GM23248 (cell line): ENCODE measurements at places on chromosomes 1 and 21. TPM values are rescaled to one million over a fixed set of nuclear protein-coding genes. Genes with fewer than 3 reads are reported as not detected.

CSF3R gene
- total RNA-seq, result not detected in 2 replicates

ANXA9 gene
- not detected in 2 replicates for total RNA-seq

PTPRU gene
- 16.8 and 18.0 TPM in 2 replicates for total RNA-seq

SLC26A9 gene
- not detected in 2 replicates for total RNA-seq

LRRC40 gene
- 18.8 and 24.1 TPM in 2 replicates for total RNA-seq

GUCA2A gene
- total RNA-seq, result not detected in 2 replicates

KLF17 gene
- 0.11 and 0.13 TPM in 2 replicates for total RNA-seq

LCE6A gene
- not detected in 2 replicates for total RNA-seq

CALML6 gene
- 0.11 and 0.51 TPM in 2 replicates for total RNA-seq

TMEM81 gene
- total RNA-seq, result 0.51 and 2.2 TPM in 2 replicates

KCNT2 gene
- total RNA-seq, result 0.32 and 0.76 TPM in 2 replicates

LCE1B gene
- total RNA-seq, result not detected in 2 replicates

LHX8 gene
- not detected in 2 replicates for total RNA-seq

DNA sequence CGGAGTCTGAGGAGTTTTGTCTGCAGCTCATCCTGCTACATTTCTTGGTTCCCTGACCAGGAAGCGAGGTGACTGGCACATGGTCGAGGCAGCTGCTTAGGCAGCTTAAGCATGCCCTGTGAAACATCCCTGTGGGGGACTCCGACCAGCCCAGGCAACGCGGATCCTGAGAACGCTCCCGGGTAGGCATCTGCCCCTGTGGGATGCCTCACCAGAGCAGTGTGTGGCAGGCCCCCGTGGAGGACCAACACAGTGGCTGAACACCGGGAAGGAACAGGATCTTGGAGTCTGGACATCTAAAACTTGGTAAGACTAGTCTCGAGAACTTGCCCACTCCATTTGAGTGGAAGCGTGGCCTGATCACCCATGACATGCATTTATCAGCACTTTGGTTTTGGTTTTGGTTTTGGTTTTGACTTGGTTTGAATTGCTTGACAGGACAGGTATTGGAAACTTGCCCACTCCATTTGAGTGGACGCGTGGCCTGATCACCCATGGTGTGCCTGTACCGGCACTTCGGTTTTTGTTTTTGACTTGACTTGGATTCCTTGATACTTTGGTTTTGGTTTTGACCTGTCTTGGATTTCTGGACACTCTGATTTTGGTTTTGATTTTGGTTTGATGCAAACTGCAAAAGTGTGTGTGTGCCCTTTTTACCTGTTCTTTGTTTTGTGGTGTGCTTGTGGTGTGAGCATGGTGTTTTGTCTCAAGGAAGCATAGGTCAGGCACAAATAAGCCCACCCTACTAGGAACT, 12.2 kb upstream of the NEK2 start:
- no peak for DNase-seq

GRCh38 chr1:91501523-91501851, 836 bp downstream of the CDC7 start:
- peak; percentile 73 for DNase-seq

- no peak for DNase-seq
These were observed 331.9 kb downstream of the NPHP4 start for GRCh38 chr1:5660141-5660935.

DNA sequence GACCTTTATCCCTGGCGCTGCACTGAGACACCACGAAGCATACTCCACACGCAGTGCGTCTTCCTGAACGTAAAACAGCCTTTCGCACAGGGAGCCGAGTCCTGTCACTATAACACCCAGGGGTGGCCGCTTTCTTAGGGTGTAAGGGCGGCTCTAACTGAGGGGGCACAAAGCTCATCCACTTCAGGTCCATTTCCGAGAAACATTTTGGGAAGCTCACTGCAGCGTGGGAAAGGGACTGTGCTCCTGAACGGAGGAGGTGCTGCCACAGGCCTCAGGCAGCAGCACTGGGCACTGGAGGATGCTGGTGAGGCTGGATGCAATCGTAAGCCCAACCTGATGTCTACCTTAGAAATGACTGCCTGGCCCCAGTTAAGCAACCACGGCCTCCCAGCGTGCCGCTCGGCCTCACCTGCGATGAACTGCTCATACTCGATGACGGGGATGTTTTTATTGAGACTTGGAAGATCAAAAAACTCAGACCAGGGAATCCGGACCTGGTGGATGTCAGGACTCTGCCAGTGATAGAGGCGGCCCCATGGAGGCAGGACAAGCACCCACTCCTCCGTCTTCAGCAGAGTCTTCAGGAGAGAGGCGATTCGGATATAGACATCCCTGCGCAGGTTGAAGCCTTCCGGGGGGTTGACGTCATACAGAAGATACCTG, 2.3 kb downstream of the POFUT2 start:
- no peak for DNase-seq

DNA sequence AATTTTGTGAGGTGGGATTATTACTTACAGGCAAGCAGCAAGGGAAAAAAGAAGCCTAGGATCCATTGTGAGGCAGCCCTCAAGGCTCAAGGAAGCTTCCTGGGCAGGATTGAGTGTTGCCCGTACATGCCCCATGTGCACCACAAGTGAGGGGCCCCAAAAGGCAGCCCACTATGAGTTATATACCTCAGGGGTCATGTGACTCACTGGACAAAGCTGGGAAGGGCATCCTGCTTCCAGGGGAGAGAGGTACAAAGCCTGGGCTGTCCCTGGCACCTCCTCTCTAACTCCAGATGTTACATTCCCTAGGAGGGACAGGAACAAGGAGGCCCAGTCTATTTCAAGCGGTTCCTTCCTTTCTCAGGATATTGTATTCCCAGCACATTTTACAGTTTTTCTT, 34.0 kb upstream of the CD1D start:
- no peak for DNase-seq

DNA sequence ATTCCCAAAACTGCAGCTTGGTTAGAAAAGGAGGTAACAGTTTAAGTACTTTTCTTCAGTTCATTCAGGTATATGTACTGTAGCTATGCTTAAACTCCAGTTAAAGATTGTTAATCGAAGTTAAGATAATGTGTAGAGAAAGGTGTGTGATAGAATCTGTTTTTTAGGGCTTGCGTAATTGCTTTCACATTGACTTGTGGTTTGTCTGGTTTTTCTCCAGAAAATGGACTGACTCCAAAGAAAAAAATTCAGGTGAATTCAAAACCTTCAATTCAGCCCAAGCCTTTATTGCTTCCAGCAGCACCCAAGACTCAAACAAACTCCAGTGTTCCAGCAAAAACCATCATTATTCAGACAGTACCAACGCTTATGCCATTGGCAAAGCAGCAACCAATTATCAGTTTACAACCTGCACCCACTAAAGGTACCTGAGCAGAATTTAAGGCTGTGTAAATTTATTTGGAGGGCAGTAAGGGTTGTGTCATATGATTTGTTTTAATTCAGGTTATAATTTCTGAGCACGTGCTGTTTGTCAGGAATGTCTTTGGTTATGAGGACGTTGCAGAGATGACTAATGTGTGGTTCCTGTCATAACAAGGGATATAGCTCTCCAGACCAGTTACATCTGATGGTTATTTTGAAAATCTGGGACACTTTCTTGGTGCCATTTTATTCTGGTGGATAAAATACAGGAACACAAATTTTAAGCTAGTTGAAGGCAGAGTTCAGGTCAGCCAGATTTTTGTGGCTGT, 26.0 kb downstream of the ATF6 start:
- DNase-seq, result peak; percentile 47

DNA sequence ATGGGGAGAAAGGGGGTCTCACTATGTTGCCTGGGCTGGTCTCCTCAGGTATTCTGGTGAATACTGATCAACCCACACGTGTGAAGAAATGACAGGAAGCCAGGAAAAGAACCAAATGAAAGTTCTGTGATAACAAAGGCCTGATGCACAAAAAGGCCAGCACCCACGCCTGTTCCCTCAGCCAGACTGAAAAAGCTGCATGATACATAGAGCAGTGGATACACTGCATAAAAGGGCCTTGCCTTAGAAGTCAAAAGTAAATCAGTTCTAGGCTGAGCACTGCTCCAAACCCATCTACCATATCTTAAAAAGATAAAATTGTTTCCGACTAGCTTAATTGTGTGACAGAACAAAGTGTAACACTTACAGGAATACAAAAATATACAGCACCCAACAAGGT, 36.9 kb upstream of the PSMG1 start:
- DNase-seq, result no peak

- DNase-seq, result peak; percentile 2
These were observed 62.3 kb downstream of the KAZN start for GRCh38 chr1:14660801-14661200.

DNA sequence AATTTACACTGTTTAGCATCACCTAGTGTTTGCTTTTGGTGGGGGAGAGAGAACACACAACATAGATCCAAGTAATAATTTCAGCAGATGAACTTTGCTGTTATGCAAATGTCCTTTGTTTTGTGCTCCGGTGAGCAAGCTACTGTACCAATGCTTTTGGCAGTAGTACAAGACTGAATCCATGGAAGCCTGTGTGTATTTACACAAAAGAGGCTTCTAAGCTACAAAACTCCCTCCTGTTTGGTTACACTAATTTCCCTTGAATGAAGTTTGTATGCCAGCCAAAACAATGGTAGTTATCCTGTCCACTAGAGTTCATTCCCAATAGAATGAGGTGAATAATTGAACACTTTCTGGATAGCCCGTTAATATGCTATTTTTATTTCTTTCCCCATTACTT, 320.5 kb downstream of the KCTD3 start:
- DNase-seq, result no peak

GRCh38 chr1:46657775-46658174, 10.4 kb downstream of the ATPAF1 start:
- no peak for DNase-seq

- DNase-seq, result peak; percentile 75
These were observed 166.7 kb upstream of the BEND5 start for GRCh38 chr1:48943393-48943792.

- no peak for DNase-seq
These were observed 33.6 kb downstream of the KIF26B start for GRCh38 chr1:245188403-245188802.

- peak; percentile 44 for DNase-seq
These were observed 32.4 kb upstream of the BSDC1 start for GRCh38 chr1:32426489-32427255.

GRCh38 chr1:231934797-231935196, 308.2 kb downstream of the DISC1 start:
- DNase-seq, result no peak

- no peak for DNase-seq
These were observed 387.2 kb upstream of the NCAM2 start for GRCh38 chr21:20611008-20611407.

DNA sequence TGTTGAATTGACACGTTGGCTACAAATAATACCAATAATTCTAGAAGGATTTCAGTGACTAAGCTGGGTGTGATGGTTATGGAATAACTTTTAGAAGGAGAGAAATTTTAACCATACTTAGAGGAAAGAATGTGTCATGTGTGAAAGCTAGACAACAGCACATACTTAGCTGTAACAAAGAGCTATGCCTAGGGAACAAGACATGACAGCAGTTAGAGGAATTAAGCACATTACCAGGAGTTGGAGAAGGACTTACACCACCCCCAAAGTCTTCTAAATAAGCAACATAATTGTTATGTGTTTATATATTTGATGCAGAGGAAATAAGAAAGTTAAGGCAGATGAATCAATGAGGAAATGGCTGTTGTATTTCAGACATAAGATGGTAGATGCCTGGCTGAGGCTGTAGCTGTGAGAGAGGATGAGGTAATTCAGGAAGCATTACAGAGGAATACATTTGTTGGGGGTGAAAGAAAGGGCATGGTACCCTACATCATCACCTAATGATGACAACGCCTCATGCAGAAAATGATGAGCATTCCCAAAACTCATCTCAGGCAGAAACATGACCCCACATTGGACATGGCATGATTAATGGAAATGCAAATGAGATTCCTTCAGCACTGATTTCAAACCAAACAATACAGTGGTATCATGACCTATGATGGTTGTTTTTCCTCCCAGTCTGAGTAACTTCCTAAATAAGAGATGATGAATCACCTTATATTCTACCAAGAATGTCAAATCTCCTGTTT, 211.5 kb downstream of the LHX8 start:
- DNase-seq, result no peak

DNA sequence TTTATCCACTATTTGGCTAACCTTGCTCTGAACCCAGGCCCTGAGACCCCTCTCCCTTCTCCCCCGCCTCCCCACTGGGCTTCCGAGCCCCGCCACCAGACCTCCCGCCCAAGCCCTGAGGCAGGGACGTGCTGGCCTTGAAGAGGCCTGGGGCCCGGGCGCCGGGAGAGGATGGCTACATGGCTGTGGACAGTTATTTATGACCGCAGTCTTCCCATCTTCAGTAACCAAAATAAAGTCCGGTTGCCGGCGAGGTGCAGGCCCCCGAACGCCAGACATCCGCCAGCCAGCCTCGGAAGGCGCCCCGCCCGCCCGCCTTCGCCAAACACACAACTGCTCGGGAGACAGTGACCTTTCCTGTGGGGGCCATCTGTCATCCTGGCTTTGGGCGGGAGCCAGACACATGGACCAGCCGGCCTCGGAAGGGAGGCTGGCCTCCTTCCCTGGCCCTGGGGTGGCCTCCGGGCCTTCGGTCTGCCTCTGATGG, 69.0 kb downstream of the DHRS3 start:
- peak; percentile 60 for DNase-seq

GRCh38 chr1:165562571-165562970, 18.8 kb downstream of the LRRC52 start:
- peak; percentile 37 for DNase-seq

DNA sequence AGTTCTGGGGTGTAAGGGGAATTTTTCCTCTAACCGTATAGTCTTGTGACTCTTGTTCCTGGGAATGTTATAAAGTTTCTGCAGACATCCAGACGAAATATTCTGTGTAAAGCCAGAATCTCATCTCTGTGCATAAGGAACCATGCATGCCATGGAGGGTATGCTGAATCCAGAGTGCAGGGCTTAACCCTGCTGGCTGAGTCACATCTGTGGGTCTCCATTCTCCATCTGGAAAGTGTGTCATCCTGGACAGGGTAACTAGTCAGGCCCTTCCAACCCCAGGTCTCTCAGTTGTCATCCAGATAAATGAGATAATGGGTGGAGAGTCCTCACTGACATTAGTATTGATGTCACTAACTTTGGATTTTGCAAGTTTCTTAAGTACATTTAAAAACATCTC, 48.8 kb downstream of the ATP5PO start:
- DNase-seq, result peak; percentile 70

GRCh38 chr21:34519016-34519415, 7.0 kb upstream of the KCNE1 start:
- no peak for DNase-seq

DNA sequence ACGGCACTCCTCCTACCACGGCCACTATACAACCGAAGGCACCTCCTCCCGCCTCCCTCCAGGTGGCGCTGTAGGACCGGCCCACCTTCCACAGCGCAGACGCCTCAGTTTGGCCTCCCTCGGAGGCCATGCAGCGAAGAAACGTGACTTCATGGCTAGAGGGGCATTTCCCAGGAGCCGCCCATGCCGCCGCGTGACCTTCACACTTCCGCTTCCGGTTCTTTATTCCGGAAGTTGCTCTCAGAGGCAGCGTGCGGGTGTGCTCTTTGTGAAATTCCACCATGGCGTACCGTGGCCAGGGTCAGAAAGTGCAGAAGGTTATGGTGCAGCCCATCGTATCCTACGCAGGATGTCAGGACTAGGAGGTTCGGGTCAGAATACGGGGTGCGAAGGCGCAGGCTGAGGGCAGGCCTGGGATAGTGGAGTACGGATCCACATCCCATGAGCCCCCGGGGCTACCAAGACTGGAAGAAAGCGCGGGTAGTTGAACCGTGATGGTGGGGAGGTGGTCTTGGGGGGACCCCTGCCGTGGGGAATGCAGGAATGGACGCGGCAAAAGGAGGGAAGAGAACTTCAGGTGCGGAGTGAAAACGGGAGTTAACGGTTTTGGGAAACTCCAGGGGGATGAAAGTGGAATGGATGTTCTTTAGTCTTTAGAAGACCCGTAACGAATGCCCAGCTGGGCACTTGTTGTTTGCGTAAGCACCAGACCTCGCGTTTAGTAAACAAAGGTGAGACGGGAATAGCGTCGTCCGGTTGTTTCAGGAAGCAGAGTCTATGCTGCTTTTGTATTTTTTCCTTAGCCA, at the start of gene SNRPE:
TSS of gene SNRPE (plus strand) at position 221 of the 806 bp plus-strand sequence. CDS start at position 282, 61 bp downstream.
- peak; percentile 99 for DNase-seq
